Sciatic nerve (tissue), 2 donors: ENCODE measurements at places on chromosomes 3 and 15. TPM values are rescaled to one million over a fixed set of nuclear protein-coding genes. Genes with fewer than 3 reads are reported as not detected.

The GOLGA8S gene
- 1.5 TPM for total RNA-seq

DNA sequence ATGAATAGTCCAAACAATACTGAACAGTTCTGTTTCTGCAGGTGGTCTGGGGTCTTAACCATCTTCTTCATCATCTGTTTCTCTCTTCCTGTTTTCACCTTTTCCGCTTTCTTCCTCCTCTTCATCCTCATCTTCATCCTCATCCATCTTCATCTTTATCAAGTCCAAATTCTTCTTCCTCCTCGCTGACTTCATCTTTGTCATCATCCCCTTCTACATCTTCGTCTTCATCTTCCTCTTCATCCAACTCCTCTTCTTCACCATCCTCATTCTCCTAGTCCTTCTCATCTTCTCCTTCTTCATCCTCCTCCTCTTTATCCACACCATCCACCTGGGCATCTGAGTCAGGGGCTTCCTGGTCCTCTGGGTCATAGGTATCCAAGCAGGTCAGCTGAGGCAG, 16.5 kb upstream of the CFAP161 start:
- DNase-seq: no peak

DNA sequence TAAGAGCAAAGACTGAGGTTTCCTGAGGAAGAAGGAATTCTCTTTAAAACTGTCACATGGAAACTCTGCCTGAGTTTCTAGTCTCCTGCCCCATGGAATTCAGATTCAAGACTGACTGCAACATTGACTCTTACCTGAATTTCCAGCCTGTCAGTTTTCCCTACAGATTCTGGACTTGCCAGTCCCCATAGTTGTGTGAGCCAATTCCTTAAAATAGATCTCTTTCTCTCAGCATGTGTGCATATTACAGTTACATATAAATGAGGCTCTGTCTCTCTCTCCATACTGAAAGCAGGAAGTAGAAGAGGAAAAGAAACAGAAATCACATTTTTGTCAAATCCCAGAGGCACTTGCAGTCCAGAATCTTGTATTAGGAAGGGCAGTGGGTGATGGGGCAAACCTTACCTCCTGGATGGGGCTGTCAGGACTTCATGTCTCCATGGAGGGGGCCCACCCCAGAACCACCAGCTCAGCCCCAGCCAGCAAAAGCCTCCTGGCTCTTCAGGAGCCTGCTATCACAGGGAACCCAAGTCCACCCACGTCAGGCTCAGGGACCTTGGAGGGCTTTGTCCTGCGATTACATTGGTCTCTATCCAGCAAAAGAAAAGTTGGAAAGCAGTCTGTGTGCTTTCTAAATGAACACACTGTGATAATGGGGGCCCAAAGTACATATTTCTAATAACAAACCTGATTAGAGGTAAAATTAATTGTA, 18.8 kb upstream of the GOLGA8J start:
- no peak for DNase-seq

GRCh38 chr15:56978898-56979662, 60.6 kb downstream of the TCF12 start:
- DNase-seq: no peak

DNA sequence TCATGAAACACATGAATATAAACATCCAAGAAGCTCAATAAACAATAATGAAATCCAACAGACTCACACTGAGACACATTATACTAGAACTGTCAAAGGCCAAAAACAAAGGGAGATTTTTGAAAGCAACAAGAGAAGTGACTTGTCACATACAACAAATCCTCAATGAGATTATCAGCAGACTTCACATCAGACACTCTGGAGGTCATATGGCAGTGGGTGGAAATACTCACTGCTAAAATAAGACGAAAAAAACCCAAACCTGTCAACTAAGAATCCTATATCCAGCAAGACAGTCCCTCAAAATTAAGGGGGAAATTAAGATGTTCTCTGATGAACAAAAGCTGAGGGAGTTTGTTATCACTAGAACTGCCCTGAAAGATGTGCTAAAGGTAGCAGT, 125.4 kb upstream of the MELTF start:
- DNase-seq: no peak

The SLITRK3 gene
- total RNA-seq: not detected

The HIGD2B gene
- total RNA-seq: not detected

GRCh38 chr3:126872701-126873342, 110.1 kb upstream of the PLXNA1 start:
- no peak for DNase-seq

The RARB gene
- total RNA-seq: 15.2 TPM

The B3GNT5 gene
- 30.3 TPM for total RNA-seq

The SPTSSB gene
- 0.40 TPM for total RNA-seq

- no peak for DNase-seq
These were observed 7.9 kb downstream of the NBEAL2 start for GRCh38 chr3:46987319-46987742.

DNA sequence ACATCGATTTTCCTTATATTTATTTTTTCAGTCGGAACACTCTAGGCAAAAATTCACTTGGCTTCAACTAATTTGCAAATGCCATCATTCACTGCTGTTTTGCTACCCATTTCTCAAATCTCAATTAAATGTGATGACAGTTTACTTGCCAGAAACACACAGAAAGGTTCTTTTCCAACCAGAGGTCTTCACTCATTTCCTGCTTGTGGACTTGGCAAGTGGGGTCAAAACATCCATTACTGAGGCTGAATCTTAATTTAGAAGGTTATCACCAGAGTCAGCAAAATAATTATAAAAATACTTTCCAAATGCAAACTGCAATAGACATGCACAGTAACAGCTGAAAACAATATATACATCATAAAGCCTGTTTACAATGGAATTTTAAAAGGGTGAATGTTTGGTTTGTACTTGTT, 625.4 kb upstream of the TBL1XR1 start:
- no peak for DNase-seq

DNA sequence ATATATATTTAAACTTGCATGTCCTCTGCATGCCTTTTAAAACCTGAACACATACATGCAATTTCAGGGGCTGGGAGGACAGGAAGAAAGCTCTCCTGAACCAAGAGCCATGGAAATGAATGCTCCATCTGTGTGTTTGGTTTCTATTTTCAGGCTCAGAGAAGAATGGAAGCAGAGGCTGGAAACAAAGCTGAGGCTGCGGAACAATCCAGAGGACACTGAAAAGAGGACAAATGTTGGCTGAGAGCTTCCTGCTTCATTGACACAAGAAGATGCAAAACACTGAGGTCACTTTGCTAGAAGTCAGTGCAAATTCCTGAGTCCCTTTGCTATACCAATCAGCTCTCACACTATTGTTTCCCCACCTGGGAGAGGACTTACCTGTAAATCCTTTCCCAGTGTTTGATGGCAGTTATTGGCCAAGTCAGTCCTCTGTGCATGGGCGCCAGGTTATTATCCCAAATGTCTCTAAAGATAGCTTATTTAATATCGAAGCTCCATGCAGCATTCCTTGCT, 12.7 kb downstream of the FAM240A start:
- DNase-seq: no peak

GRCh38 chr3:78258798-78259197, 1218.9 kb downstream of the ROBO2 start:
- DNase-seq: no peak

DNA sequence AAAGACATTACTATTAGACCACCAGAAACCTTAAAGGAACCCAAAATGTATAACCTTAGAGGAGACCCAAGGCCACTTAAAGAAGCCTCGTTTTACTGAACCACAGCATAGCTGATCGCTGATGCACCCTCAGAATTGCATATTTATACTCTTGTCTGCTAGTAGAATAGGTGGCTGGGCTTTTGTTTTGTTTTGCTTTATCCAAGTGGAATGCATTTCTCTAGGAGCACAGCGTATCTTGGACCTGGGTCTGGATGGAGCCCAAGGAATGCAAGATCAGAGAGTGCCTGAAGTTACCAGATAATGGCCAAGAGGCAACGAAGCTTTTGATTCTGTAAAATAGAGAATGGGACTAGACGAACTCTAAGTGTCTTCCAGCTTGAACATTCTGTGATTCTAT, 129.2 kb upstream of the COL8A1 start:
- DNase-seq: no peak

The CTXN2 gene
- not detected for total RNA-seq

The CHAC1 gene
- 0.58 TPM for total RNA-seq

GRCh38 chr3:178536211-178537079, at the start of gene KCNMB2:
Gene KCNMB2, plus strand, starts transcription at chr3:178536436.
- DNase-seq: no peak

- no peak for DNase-seq
These were observed 84.4 kb downstream of the RFTN1 start for GRCh38 chr3:16429086-16429485.

The ACKR4 gene
- total RNA-seq: 3.1 TPM

GRCh38 chr3:39106281-39106811, 1.1 kb downstream of the GORASP1 start:
- DNase-seq: no peak

The GRK7 gene
- total RNA-seq: not detected

DNA sequence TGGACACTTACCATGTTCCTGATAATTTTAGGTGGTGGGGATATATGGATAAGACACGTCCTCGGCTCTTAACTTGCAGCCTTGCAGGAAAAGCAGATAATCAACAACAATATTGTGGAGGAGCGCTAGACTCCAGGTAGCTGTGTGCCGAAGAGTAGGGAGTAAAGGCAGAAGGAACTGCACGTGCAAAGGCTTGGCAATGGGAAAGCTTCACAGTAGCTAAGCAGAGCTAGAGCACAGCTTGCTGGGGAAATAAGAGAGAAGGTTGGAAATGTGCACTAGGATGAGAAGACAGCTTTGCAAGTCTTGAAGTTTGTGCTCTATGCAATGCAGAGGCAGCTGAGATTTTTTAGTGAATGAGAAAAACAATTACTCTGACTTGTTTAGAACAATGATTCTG, 12.4 kb downstream of the PSMA4 start:
- no peak for DNase-seq
